ENCODE measurements at places on chromosomes 11 and 22.

DNA sequence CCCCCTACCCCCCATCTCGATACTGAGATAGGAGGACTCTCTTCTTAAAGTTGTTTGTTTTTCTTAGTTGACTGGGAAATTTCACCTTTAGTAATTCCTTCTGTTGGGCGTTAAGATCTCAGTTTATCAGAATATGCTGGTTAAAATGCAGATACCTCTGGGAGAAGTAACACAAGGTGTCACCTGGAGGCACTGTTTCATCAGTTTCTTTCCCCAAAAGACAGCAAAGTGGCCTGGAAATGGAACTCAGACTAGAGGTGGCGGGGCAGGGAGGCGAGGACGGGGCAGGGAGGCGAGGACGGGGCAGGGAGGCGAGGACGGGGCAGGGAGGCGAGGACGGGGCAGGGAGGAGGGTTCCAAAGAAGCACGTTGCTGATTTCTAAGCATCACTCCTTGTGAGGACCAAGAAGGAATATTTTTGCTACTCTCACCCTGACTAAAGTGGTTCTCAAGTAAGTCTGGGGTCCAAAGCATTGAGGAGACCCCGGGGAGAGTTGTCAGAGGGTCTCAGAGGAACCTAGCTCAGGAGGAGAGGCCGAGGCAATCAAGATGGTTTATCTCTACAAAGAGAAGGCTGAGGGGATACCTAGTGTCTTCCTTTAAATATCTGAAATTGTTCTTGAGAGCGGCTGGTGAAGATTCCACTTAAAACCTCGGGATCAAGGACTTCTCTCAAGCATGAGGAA, 147.0 kb upstream of the B3GAT1 start:
- no peak for DNase-seq

- DNase-seq: no peak
These were observed 14.7 kb downstream of the MPEG1 start for GRCh38 chr11:59197991-59198390.

- DNase-seq: no peak
These were observed 873 bp downstream of the GPHA2 start for GRCh38 chr11:64934682-64935358.

DNA sequence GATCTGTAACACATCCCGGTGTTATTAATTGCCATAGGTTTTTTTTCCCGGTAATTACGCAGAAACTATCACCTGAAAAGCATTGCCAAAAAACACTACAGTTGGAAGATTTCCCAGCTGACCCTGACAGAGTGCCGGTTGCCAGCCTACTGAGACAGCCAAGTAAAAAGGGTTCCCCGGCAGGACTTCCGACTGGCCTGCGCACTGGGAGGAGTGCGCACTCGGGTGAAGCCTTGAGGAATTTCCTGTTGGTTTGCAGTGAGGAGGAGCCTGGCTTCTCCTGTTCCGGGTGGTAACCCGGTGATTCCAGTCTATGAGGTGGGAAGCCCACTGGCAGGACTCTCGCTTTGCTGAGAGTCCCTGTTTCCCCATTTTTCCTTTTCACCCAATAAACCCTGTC, 52.1 kb downstream of the CNTF start:
- DNase-seq: no peak

- DNase-seq: no peak
These were observed 8.3 kb upstream of the SSTR3 start for GRCh38 chr22:37220543-37220981.

- no peak for DNase-seq
These were observed 498.3 kb downstream of the BUD13 start for GRCh38 chr11:116274521-116274920.

All from 8988T (cell line).